ENCODE measurements at places on chromosomes 1 and 21. TPM values are rescaled to one million over a fixed set of nuclear protein-coding genes. Genes with fewer than 3 reads are reported as not detected.

The CHI3L2 gene
- total RNA-seq: not detected

The NCSTN gene
- 49.0 TPM for total RNA-seq

The SLC30A2 gene
- not detected for total RNA-seq

The ARHGAP30 gene
- total RNA-seq: 11.0 TPM

The PTPN14 gene
- 6.8 TPM for total RNA-seq

The ZMYM4 gene
- 23.8 TPM for total RNA-seq

The C1orf167 gene
- not detected for total RNA-seq

The PARK7 gene
- 67.0 TPM for total RNA-seq

The CCDC27 gene
- not detected for total RNA-seq

The HSD3B1 gene
- total RNA-seq: 1.5 TPM

The RIPK4 gene
- total RNA-seq: 11.4 TPM
